ENCODE measurements at places on chromosomes 3 and 15. TPM values are rescaled to one million over a fixed set of nuclear protein-coding genes. Genes with fewer than 3 reads are reported as not detected.

- DNase-seq: no peak
These were observed 34.6 kb downstream of the PAK2 start for GRCh38 chr3:196774191-196774820.

DNA sequence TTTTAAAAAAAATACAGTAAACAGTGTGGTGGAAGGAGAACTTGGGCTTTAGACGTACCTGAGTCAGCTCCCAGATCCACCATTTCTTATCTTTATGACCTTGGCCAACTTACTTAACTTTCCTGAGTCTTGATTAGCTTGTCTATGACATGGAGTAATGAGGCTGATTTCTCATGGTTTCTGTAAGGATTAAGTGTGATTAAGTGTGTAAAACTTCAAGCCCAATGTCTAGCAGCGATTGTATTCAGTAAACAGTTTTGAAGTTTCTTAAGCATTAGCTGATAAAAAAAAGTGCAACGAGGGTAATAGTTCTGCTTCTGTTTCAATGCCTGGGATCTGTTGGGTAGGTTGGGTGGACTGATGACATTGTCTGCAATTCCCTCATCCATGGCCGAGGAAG, 10.8 kb downstream of the TRPM1 start:
- no peak for DNase-seq

GRCh38 chr3:63386568-63386967, 108.5 kb downstream of the SYNPR start:
- no peak for DNase-seq

DNA sequence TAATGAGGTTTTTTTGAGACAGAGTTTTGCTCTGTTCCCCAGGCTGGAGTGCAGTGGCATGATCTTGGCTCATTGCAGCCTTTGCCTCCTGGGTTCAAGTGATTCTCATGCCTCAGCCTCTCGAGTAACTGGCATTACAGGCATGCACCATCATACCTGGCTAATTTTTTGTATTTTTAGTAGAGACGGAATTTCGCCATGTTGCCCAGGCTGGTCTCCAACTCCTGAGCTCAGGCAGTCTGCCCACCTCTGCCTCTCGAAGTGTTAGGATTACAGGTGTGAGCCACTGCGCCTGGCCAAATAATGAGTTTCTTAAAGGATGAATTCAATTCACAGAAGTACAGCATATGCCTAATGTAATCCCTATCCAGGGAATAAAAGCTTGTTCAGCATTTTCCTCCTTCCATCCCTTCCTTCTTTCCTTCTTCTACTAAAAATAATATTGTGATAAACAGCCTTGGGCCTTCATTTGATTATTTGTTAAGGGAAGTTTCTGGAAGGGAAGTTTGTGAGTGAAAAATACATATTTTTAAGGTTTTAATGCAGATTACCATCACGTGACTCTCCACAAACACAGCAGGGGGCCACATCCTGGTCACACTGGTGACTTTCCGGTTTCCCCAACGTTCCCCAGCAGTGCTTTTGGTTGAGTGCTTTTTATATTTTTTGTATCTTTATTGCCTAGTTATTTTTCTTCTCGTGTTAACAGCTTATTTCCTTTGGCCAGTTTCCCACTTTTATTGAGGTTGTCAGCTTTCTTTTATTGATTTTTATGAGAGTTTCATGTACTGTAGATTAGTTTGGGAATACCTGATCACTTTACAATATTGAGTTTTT, 116.8 kb downstream of the USP13 start:
- no peak for DNase-seq

GRCh38 chr3:117788061-117788460, 1078.5 kb downstream of the TUSC7 start:
- no peak for DNase-seq

Gene CCDC13
- total RNA-seq: 0.68 TPM

Gene IQCF5
- not detected for total RNA-seq

Gene CXCR6
- total RNA-seq: not detected

Gene ZPLD1
- 0.64 TPM for total RNA-seq

Gene C3orf22
- total RNA-seq: not detected

All from Calu3 (cell line).